Cerebellar nuclear complex (tissue), 1 donor: ENCODE measurements at places on chromosomes 7 and 10.

DNA sequence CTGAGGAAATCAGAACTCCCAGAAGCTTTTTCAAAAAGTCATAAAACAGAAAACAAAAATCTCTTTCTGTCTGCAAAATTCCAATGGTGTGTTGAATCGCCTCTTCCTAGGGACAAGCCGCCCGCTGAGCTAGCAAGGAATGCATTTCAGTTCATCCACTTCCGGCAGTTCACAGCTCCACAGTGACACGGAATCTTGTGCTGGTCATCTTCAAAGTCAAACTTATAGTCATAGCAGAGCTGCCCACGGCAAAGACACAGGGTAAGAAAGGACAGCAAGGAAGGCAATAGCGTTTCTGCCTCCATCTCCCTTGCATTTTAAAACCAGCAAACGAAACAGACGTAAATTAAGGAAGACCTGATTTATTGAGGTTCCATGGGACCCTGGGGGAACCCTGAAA is 111.2 kb downstream of the GALNT11 start:
- DNase-seq = no peak

DNA sequence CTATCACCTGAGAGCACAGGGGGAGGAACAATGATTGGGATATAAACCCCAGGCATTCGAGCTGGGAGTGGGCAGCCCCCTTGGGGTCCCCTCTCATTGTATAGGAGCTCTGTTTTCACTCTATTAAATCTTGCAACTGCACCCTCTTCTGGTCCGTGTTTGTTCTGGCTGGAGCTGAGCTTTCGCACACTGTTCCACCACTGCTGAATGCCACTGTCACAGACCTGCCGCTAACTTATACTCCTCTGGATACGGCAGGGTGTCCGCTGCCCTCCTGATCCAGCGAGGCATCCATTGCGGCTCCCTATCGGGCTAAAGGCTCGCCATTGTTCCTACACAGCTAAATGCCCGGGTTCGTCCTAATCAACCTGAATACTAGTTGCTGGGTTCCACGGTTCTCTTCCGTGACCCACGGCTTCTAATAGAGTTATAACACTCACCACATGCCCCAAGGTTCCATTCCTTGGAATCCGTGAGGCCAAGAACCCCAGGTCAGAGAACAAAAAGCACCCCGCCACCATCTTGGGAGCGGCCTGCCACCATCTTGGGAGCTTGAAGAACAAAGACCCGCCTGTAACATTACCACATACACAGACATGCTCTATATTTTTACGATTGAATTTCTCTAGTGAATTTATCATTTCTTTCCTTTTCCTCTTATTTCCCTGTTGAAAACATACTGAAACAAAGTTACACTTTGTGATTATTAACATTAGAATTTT is 9.0 kb downstream of the ZWINT start:
- DNase-seq = no peak

GRCh38 chr7:1210979-1211608 is 21.6 kb upstream of the UNCX start:
- no peak for DNase-seq

GRCh38 chr7:100865938-100866728 is 1.1 kb upstream of the TRIP6 start:
- no peak for DNase-seq

DNA sequence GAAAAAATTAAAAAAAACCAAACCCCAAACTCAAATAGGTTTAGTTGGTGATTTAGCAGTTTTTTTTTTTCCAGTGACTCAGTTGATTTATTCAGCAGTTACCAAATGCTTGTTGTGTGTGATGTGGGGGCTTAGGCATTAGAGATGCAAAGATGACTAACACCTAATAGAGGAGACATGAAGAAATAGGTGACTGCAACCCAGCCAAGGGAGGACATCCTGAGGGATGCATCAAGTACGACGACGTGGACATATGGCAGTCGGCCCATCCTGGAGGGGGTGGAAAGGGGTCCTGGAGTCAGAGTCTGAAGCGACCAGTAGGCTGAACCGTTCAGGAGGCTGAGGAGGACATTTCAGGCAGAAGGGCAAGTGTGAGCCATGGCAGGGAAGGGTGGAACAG is 35.5 kb downstream of the LRMDA start:
- DNase-seq = no peak

GRCh38 chr10:33031815-33032653 is 74.0 kb upstream of the ITGB1 start:
- no peak for DNase-seq

- DNase-seq = no peak
These were observed at the start of gene CDHR1 for GRCh38 chr10:84194424-84195043. TSS of gene CDHR1 (plus strand) at chr10:84194537. CDS start at chr10:84194761, 224 bp downstream.

DNA sequence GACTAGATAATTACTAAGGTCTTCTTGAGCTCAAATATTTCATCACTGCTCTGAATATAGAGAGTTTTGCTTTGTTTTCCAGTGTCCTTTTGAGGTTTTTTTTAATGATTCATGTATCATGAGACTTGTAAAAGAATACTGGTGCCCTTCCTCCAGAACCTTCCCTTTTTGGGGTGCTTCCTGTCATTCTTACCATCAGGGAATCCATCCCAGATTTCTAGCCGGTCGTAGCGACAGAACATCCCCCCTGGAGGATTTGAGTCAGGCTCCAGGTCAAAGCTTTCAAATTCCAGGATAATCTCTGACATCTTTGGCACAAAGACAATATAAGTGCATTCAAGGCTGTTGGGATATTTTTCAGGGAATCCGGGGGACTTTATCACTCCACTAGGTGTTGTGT is 71.0 kb downstream of the NRP1 start:
- DNase-seq = no peak

- no peak for DNase-seq
These were observed 12.4 kb upstream of the HPS1 start for GRCh38 chr10:98458809-98459784.

DNA sequence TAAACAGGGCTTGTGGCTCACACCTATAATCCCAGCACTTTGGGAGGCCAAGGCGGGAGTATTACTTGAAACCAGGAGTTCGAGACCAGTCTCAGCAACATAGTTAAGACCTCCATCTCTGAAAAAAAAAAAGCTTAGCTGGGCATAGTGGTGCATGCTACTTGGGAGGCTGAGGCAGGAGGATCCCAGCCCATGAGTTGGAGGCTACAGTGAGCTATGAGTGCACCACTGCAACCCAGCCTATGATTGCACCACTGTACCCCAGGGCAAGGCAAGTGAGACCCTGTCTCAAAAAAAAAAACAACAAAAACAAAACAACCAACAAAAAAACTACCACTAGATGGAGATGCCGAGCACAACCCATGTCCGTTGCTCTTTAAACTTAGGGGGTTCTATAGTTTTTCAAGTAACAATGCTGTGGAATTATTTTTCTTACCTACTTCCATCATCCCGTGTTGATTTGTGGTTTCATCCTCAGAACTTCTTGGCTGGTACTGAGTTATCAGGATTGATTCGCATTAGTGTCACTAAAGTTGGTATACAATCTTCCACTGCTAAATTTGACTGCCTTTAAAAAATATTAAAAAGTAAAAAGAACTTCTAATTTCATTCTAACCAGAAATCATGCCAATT is 12.2 kb upstream of the REPIN1 start:
- DNase-seq = no peak

GRCh38 chr7:80589631-80590030 is 48.8 kb upstream of the CD36 start:
- DNase-seq = no peak

DNA sequence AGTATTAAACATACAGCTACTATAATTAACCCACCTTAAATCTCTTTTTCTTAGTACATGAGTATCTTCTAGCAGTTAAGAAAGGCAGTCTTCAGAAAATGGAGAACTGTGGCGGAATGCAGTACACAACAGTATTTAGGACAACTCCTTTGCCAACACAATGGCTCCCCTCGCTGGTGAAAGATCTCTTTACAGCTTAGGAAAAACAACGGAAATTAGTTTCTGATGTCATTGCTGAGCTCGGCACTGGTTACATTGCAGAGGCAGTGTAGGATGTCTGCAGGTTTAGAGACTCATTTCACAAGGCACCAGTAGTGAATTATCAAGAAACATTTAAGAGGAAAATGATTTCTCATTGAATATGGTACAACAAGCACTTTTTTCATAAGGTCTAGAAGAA is 43.4 kb downstream of the GLRX3 start:
- DNase-seq = no peak

DNA sequence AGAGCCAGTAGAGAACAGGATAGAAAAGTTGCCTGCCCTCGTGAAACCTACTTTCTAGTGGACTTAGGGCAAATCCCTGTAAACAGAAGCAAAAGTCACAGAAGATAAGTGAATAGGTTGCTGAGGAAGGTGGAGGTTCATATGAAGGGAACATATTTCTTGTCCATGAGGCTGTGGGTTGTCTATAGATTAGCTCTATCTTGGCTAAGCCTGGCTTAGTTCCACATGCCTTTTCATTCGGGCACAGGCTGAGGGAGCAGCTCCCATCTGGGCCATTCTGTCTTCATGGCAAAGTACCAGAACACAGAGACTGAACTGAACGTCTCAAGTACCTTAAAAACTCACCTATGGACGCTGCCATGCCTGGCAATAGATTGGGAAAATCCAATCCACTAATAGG is 45.3 kb downstream of the BZW2 start:
- no peak for DNase-seq
